ENCODE measurements at places on chromosomes 1 and 21. TPM values are rescaled to one million over a fixed set of nuclear protein-coding genes. Genes with fewer than 3 reads are reported as not detected.

DNA sequence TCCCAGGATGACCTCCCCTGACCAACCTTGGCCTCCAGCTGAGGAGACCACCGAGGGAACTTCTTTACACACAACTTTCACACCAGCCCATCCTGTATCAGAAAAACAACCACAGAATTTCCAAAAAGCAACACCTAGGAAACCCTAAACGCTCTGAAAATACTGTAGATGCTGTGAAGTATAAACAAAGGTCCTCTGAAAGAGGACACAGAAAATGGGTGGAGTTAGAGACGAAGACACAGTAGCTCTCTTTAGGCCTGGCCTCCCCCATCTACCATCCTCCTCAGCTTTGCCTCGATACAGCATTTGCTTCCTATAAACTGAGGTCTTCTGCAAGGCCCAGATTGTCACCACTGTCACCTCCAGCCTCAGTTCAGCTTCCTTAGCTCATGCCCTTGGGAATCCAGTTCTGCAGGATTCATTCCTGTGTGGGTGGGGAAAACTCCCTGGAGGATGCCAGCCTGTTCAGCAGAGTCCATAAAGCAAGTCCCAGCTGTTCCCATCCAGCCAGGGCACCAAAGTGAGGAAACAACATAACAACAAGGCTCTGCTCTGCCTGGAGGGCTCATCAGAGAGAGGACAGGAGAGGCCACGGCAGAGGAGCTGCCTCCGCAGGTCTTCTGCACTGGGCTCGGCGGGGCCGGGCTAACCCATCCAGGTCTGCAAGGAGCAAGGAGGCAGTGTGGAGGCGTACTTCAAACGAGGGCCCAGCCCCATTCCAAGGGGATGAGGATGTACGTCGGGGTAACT is 15.0 kb downstream of the PIK3C2B start:
- H3K4me1 ChIP-seq: peaks cover 30% of the 10 kb centered on the region
- no peak overlapping the region for H3K4me3 ChIP-seq
- peak overlapping the region; percentile 81 for H3K27ac ChIP-seq
- H3K36me3 ChIP-seq: no peaks in the 10 kb centered on the region
- peak; percentile 68 for DNase-seq
- no peaks in the 10 kb centered on the region for H3K27me3 ChIP-seq

DNA sequence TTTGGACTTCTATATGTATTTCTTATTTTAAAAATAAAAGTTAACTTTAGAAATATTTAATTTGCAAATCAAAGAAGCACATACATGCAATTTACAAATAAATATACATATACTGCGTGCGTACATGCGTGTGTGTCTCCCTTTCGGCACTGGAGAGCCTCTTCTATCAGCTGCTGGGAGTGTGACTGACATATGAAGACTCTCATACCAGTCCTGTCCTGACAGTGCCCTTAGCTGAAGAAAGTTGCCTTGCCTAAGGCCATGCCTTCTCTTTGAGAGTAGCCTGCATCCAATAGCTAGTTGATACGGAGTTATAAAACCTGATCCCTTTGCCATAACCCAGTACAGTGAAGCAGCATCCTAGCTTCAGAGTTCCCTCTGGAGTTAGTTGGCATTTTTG is 282.4 kb upstream of the NEGR1 start:
- DNase-seq: no peak
- no peak overlapping the region for H3K4me3 ChIP-seq
- H3K27me3 ChIP-seq: no peaks in the 10 kb centered on the region
- H3K36me3 ChIP-seq: no peaks in the 10 kb centered on the region
- H3K4me1 ChIP-seq: no peaks in the 10 kb centered on the region

GRCh38 chr1:172931340-172931739 is 119.4 kb downstream of the TNFSF18 start:
- DNase-seq: no peak
- no peak overlapping the region for H3K27ac ChIP-seq
- H3K4me3 ChIP-seq: no peak overlapping the region
- H3K36me3 ChIP-seq: no peaks in the 10 kb centered on the region
- H3K27me3 ChIP-seq: no peaks in the 10 kb centered on the region

GRCh38 chr1:196890668-196891067 is 2.8 kb downstream of the CFHR4 start:
- H3K36me3 ChIP-seq: no peaks in the 10 kb centered on the region
- DNase-seq: no peak
- H3K4me1 ChIP-seq: no peaks in the 10 kb centered on the region
- no peak overlapping the region for H3K27ac ChIP-seq

TMEM269 gene
- total RNA-seq: under 0.01 TPM

SPRR5 gene
- not detected for total RNA-seq
